OCI-LY7 (cell line): ENCODE measurements at places on chromosomes 11 and 22.

- no peak for DNase-seq
These were observed 423.0 kb downstream of the TENM4 start for GRCh38 chr11:79017811-79018210.

DNA sequence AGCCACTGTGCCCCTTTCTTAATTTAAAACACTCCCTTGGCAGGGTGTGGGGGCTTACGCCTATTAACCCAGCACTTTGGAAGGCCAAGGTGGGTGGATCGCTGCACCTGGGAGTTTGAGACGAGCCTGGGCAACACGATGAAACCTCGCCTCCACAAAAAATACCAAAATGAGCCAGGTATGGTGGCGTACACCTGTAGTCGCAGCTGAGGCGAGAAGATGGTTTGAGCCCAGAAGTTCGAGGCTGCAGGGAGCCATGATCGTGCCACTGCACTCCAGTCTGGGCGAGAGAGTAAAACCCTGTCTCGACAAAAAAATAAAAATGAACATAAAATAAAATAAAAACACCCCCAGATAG, 45.0 kb downstream of the LINC01488 start:
- no peak for DNase-seq

- peak; percentile 84 for DNase-seq
These were observed 43.6 kb downstream of the LRRC32 start for GRCh38 chr11:76626921-76627401.

GRCh38 chr11:128904656-128905344, 13.6 kb downstream of the KCNJ5 start:
- no peak for DNase-seq

DNA sequence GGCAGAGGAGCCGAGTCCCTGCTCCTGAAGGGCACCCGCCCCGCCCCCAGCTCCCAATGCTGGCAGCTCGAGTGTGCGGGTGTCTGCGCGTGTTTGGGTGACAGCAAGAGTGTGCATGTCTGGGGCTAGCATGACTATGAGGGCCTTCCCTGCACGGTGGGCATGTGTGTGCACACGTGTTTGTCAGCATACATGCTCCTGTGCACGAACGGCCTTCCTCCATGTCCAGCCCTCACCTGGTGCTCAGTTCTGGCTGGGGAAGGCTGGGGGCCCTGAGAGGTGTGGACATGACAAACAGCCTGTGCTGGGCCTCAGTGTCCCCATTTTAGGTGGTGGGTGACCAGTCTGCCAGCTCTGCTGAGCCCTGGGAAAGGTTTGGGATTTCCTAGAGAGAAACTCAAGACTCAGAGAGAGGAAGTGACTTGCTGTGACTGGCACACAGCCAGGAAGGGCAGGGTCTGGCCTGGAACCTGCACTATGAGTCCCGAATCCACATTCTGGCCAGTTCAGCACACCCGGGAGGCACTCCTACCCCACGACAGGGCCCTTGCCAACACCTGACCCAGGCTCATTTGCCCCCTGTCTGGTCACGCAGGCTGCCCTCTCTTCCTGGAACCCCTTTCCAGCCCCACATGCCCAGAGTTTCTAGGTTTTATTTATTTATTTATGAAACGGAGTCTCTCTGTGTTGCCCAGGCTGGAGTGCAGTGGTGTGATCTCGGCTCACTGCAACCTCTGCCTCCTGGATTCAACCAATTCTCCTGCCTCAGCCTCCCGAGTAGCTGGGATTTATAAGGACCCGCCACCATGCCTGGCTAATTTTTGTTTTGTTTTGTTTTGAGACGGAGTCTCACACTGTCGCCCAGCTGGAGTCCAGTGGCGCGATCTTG, 3.3 kb upstream of the SHISA8 start:
- peak; percentile 47 for DNase-seq

DNA sequence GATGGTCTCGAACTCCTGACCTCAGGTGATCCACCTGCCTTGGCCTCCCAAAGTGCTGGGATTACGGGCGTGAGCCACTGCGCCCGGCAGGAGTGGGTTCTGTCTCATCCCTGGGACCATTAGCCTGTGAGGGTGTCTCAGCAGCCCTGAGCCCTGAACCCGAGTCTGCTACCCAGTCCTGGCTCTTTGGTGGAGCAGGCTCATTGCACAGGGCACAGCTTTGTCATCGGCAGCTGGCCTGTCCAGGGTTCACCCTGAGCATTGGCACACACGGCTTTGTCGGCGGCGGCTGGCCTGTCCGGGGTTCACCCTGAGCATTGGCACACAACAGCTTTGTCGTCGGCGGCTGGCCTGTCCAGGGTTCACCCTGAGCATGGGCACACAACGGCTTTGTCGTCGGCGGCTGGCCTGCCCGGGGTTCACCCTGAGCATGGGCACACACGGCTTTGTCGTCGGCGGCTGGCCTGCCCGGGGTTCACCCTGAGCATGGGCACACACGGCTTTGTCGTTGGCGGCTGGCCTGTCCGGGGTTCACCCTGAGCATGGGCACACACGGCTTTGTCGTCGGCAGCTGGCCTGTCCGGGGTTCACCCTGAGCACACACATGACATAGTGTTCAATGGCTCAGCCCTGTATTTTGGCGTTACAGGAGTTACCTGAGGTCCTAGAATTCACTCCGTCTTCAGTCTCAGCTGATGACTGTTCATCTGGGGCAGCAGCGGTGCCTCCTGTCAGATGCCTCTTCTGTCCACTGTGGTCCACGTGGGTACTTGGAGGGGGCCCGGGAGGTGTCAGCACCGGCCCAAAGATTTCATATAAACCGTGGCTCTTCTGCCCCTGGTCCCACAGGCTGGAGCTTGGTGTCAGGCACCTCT, 1082.5 kb downstream of the BRD1 start:
- DNase-seq = no peak

- DNase-seq = no peak
These were observed 246.5 kb upstream of the DDI1 start for GRCh38 chr11:103789952-103790351.

DNA sequence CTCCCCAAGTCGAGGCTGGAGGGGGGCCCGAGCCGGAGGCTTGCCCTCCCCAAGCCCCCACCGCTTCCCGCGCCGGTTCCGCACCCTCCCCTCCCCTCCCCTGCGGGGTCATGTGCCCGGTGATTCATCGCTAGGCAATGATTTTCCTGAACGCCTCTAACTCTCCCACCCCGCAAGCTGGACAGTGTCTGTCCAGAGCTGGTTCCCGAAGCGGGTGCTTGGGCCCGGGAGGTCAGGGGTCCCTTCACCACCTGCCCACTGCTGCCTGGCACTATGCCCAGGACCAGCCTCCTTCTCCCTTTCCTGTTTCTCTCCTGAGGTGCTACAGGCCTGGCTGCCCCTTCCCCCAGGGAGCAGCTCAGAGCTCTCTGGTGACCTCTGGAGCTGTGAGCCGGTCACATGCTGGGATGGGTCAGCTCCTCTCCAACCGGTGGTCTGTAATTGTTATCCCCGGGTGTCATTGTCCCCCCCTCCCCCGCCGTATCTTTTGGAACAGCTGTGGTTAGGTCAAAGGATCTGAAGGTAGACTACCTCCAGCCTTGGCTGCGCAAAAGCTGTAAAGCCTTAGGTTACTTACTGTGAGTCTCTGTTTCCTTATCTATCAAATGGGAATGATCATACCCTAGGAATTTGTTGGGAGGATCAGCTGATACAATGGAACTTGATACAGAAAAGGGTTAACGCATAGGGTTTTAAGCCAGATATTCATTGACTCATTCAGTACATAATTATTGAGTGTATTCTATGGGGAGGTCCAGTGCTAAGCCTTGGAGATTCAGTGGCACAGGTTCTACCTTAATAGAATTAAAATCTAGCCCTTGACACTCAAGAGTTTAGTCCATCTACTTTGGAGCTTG, 753 bp downstream of the STX3 start:
- DNase-seq = no peak

GRCh38 chr11:129414144-129414872, 38.7 kb downstream of the BARX2 start:
- DNase-seq = no peak

DNA sequence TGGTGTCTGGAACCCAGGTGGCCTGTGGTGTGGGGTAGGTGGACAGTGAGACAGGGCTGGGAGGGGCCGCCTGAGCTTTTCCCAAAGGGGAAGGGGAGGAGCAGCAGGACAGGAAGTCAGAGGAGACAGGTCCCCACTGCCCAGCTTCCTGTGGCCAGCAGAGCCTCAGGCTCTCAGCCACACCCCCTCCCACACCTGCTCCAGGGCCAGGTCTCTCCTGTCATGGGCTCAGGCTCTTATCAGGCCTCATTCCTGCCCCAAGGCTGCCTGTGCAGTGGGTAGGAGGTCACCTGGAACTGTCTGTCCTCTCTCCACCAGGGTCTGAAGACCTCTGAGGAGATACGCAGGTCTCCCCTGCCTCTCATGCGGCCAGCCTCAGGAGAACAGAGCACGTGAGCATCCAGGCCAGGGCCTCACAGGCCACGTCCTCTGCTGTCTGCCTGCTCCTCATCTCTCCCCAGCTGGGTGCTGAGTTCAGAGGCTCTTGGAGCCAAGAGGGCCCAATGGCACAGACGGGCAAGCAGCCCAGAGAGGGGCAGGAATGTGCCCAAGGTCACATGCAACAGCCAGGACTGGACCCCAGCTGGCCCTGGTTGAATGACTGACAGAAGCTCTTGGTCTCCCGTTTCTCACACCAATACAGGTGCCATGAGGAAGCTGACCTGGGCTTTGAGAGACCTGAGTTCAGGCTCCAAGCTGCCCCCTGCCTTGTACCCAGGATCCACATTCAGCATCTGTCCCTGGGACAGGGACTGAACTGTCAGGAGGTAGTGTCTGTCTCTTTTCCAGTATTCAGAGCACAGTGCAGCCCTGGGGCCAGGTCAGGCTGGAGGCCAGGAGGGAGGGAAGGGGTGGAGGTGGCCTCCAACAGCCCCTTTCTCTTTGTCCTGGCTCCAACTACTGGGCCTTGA, 16.7 kb downstream of the STARD10 start:
- DNase-seq = no peak

DNA sequence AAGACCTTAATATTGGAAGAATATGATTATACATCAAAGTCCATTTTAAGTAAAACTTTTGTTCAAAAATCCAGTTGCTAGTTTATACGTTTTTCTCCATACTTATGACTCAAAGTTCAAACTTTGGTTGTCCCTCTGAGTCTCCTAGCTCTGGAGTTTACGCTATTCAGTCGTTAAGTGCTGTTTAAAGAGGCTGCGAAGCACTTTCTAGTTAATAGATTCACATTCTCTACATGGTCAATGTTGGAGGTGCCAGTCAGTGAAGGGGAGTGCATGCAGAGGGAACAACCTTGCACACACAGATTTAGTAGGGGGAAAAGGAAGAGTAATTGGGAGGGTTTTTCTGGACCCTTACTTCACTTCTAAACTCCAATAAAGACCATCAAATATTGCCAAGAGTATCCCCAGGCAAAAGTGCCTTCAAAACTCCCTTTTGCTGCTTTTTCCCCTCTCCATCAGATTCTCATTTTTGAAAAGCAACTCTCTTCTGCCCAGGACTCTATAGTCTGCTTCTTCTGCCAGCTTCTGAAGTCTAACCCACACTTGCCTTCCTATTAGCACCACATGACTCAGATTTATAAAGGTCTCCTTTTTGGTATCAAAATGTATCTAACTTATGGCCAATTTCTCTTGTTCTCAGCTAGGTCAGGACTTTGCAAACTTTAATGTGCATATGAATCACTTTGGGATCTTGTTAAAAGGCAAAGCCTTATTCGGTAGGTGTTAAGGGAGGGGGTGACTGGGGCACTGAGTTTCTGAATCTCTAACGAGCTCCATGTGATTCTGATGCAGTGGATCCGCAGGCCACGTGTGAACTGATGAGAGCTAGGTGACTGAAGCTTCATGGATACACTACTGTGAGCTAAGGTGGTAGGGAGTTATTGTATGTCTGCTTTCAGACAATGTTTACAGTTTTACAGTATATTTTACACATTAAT, 96.2 kb upstream of the MTMR2 start:
- no peak for DNase-seq

DNA sequence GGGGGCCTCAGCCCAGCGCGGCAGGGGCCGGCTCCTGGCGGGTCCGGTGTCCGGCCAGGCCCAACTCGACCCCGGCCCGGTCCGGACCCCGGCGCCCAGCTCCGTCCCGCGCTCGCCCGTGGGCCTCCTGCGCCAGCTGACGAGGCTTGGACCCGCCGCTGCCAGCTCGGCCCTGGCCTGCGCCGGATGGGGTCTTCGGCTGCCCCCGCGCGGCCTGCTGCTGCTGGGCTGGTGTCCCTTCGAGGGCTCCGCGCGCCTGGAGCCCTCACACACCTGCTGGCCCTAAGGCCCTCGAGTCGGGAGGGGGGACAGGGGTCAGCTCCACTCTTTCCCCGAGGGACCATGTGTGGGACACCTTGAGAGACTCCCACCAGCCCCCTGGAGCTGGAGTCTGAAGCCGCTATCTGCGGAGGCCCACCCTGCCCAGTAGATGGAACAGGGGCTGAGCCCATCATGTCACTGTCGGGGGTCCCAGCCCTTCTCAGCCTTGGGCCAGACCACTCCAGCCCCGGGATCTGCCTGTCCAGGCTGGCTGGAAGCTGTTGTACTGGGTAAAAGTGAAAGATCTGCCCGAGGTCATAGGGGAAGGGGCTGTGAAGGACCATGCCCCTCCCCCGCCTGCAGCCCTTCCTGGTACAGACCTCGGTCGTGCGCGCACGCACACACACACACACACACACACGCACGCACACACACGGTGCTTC, 768 bp upstream of the CDKN1C start:
- peak; percentile 30 for DNase-seq

DNA sequence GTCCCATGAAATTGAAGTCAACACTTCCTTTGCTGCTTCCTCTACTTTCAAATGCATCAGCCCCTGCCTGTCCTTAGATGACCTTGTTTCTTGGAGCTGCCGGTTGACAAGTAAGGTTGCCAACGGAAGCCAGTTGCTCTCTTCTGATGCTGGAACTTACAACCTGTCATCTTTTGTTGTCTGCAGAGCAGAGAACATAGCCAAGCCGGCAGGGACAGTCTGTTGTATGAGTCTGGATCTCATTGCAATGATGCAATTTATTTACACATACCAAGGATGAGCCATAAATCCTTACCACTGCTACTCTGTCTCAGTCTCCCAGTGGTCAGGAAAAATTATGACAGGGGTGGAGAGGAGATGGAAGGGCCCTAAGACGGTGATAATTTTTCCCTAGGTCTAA, 151.4 kb downstream of the BLID start:
- DNase-seq = no peak
